ENCODE measurements at places on chromosomes 2 and 18. TPM values are rescaled to one million over a fixed set of nuclear protein-coding genes. Genes with fewer than 3 reads are reported as not detected.

ALK gene
- total RNA-seq: 0.35 TPM

POTEI gene
- total RNA-seq: 0.56 TPM

KHK gene
- total RNA-seq: 8.8 TPM

SP100 gene
- total RNA-seq: not detected

ZAP70 gene
- 0.12 TPM for total RNA-seq

DNA sequence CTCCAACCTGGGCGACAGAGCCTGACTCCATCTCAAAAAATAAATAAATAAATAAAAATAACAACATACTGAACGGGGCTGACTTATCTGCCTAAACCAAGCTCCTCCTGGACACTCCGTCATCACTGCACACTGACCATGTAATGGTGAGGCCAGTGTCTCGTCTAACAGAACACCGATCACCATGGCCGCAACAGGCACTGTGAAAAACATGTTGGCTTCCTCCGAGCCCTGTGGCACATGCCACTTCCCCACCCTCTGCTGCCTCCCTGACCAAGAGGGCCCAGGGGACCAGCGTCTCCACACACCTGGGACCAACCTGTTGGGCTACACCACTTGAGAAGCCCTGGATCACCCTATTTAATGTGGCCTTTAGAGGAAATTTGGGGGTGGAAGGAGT, 33.9 kb downstream of the ZNF516 start:
- H3K4me1 ChIP-seq: no peaks in the 10 kb centered on the region
- no peaks in the 10 kb centered on the region for H3K27me3 ChIP-seq
- H3K4me3 ChIP-seq: no peak overlapping the region
- no peak for DNase-seq
- H3K27ac ChIP-seq: no peak overlapping the region

- DNase-seq: no peak
- H3K27ac ChIP-seq: no peak overlapping the region
- H3K4me3 ChIP-seq: no peak overlapping the region
Measured at GRCh38 chr18:1227025-1227424, 322.4 kb downstream of the ADCYAP1 start.

- H3K27ac ChIP-seq: no peak overlapping the region
- DNase-seq: no peak
- no peaks in the 10 kb centered on the region for H3K36me3 ChIP-seq
- H3K4me3 ChIP-seq: no peak overlapping the region
- H3K4me1 ChIP-seq: no peaks in the 10 kb centered on the region
- H3K27me3 ChIP-seq: no peaks in the 10 kb centered on the region
Measured at GRCh38 chr18:69784815-69785214, 162.9 kb downstream of the CD226 start.

- H3K4me3 ChIP-seq: no peak overlapping the region
- H3K36me3 ChIP-seq: 0 out of 2 replicates have a peak, but pooled peaks cover 4% of the 10 kb centered on the region
- no peak overlapping the region for H3K27ac ChIP-seq
- DNase-seq: no peak
Measured at GRCh38 chr2:135078417-135078816, 26.3 kb downstream of the RAB3GAP1 start.

GRCh38 chr18:26780520-26781325, 84.8 kb downstream of the AQP4 start:
- no peak for DNase-seq
- H3K36me3 ChIP-seq: no peaks in the 10 kb centered on the region

GRCh38 chr18:24181806-24182205, 42.9 kb downstream of the CABYR start:
- H3K36me3 ChIP-seq: no peaks in the 10 kb centered on the region
- no peak for DNase-seq
- H3K4me1 ChIP-seq: peaks cover 3% of the 10 kb centered on the region
- H3K27me3 ChIP-seq: no peaks in the 10 kb centered on the region

GRCh38 chr2:176613323-176613987, 344.2 kb downstream of the MTX2 start:
- no peaks in the 10 kb centered on the region for H3K36me3 ChIP-seq
- no peaks in the 10 kb centered on the region for H3K4me1 ChIP-seq
- no peaks in the 10 kb centered on the region for H3K27me3 ChIP-seq
- DNase-seq: no peak
- no peak overlapping the region for H3K27ac ChIP-seq
- H3K4me3 ChIP-seq: no peak overlapping the region

GRCh38 chr2:120231564-120231973, 8.4 kb upstream of the TMEM185B start:
- no peaks in the 10 kb centered on the region for H3K36me3 ChIP-seq
- no peak for DNase-seq
- no peaks in the 10 kb centered on the region for H3K4me1 ChIP-seq
- H3K27me3 ChIP-seq: no peaks in the 10 kb centered on the region
- no peak overlapping the region for H3K4me3 ChIP-seq

- DNase-seq: peak; percentile 84
- H3K27ac ChIP-seq: peak overlapping the region; percentile 95
- peaks cover 40% of the 10 kb centered on the region for H3K4me1 ChIP-seq
- H3K4me3 ChIP-seq: no peak overlapping the region
Measured at GRCh38 chr2:234981197-234982095, 29.6 kb downstream of the SH3BP4 start.
